Adipose tissue (tissue), 3 donors: ENCODE measurements at places on chromosomes 13 and 19. TPM values are rescaled to one million over a fixed set of nuclear protein-coding genes. Genes with fewer than 3 reads are reported as not detected.

Gene PLPPR3
- polyA plus RNA-seq = not detected

Gene MPHOSPH8
- polyA plus RNA-seq = 32.7 TPM

Gene SARS2
- polyA plus RNA-seq = 21.2 TPM

Gene YJU2
- polyA plus RNA-seq = 27.1 TPM

Gene IQCN
- 1.3 TPM for polyA plus RNA-seq

Gene SYCN
- not detected for polyA plus RNA-seq

Gene MAP4K1
- 3.1 TPM for polyA plus RNA-seq

Gene ZNF737
- polyA plus RNA-seq = 2.1 TPM

Gene MPV17L2
- polyA plus RNA-seq = 8.0 TPM

Gene DNASE2
- 15.6 TPM for polyA plus RNA-seq

Gene NLRP11
- not detected for polyA plus RNA-seq

Gene ZNF850
- polyA plus RNA-seq = 0.31 TPM

Gene ZNF428
- 25.5 TPM for polyA plus RNA-seq

Gene METTL21C
- polyA plus RNA-seq = not detected

Gene FDX2
- polyA plus RNA-seq = 22.5 TPM
